MV-4-11 (cell line): ENCODE measurements at places on chromosomes 11 and 22.

- no peak for DNase-seq
These were observed 26.8 kb upstream of the NRIP3 start for GRCh38 chr11:9030601-9031000.

DNA sequence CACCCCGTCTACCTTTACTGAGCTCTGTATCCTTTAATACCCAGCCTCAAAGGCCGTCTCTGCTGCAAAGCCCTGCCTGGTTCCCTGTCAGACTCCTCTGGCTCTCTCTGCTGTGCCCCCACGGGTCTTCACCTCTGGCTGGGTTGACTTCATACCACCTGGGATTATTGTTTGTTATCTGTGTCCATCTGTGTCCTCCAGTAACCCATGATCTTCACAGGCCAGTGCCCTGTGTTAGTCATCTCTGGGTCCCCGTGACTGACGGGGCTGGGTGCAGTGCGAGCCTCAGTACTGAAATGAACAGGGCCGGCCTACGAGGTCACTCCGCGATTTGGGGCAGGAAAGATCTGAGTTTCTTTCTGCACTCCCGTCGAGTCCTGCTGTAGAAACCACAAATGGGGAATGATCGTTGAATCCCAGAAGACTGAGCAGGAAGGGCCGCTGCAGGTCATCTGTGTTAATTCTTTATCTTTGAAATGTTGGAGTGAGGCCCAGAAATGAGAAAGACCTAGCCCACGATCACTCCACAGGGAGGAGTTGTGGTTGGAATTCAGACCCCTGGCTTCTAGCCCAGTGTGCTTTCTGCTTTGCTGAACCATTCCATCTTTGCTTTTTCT lies 12.3 kb upstream of the TUB start:
- no peak for DNase-seq

DNA sequence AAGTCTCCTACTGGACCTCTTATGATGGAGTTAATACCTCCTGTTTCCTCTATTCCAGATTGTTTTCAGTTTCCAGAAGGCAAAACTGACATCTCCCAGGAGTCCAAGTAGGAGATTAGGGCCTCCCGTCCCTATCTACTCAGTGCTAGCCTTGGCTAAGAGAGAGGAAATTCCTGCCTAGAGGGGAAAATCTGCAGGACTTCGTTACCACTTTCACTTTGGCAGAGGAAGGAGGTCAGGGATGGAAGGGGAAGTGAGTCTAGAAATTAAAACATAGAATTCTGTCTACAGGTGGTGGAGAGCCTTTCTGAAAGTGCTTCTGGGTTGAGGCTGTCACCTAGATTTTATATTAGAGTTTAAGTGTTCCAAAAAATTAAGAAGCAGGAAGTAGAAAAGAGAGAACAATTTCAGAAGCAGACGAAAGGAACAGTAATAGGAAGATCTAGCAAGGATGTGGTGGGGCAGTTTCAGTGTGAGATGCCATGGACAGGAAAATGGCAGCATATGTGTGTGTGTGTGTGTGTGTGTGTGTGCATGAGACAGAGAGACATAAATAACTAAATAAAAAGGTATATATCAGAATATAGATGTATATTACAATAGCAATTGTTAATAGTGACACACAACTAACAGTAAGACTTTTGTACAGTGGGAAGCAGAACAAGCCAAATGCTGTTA lies 2.4 kb upstream of the TRIM68 start:
- peak; percentile 19 for DNase-seq

GRCh38 chr11:73761403-73761945 lies 600 bp upstream of the RAB6A start:
- DNase-seq: peak; percentile 26

DNA sequence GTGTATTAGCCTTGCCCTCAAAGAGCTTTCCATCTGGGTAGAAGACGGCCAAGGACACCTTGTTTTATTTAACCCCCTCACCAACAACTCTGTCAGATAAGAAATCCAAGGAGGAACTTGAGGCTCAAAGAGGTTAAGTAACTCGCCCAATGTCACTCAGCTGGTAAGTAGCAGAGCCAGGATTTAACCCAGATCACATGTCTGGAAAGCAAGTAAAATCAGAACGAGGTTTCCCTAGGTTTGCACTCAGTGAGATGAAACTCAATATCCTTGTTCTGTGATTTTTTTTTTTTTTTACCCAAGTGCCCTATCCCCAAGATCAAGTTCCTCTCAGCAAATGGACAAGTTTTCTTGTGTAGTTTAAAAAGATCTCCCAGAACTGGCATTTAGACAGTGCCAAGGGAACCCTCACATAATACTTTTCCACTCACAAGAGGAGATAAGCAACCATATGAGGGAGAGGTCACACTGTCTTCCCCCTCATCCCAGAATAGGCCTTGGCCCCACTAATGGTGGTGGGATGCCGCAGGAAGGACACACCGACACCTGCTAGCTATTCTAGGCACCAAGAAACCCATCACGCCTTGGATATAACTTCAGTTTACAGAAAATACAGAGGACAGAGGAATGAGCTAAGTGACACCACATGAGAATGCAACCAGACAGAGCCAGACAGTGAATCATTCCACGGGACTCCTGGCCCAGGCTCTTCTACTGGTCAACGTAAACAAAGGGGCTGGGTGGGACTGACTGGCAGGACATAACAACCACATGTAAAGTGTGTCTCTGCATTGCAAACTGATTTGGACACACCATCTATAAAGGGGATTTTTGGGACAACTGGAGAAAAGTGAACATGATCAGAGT lies 8.6 kb upstream of the ARAP1 start:
- peak; percentile 29 for DNase-seq

GRCh38 chr11:94862926-94863880 lies 95.0 kb downstream of the AMOTL1 start:
- no peak for DNase-seq

- DNase-seq: peak; percentile 25
These were observed 857 bp downstream of the ARCN1 start for GRCh38 chr11:118572981-118573550.

- no peak for DNase-seq
These were observed 1.2 kb downstream of the TSPAN32 start for GRCh38 chr11:2302896-2303626.

DNA sequence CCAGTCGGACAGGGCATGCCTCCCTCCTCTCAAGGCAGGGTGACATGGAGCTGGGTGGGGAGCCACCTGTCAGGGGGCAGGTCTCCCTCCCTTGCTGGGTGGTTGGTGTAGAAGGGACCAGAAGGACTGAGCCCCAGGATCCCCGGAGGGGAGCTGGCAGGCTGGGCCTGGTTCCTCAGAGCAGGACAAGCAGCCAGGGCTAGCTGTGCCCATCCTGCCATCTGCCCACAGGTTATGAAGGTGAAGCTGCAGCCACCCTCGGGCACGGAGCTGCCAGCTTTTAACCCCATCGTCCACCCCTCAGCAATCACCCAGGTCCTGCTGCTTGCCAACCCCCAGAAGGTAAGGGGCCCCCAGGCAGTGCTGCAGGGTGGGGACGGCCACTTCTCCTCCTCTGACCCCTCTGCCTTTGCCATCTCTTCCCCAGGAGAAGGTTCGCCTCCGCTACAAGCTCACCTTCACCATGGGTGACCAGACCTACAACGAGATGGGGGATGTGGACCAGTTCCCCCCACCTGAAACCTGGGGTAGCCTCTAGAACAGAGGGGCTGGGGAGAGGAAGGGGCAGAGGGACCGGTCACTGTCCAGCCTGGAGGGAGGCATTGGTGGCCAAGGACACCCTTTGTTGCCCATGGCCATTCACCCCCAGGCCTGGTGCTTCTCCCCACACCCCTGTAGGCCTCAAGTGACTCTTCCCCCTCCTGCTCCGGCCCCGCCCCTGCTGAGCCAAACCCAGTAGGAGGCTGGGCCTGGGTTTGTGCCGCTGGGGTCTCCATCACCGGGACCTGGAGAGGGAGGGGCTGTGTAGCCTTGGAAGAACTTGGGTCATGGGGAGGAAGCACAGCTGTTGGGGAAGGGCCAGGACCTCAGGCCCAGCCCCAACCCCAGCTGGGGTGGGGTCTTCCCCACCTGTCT lies 7.0 kb upstream of the SH3BP1 start:
- no peak for DNase-seq

GRCh38 chr11:6655790-6656583 lies at the start of gene DCHS1:
Gene DCHS1 (minus strand): TSS chr11:6655809. CDS start chr11:6641613, 14,196 bp downstream.
- DNase-seq: no peak
